ENCODE measurements at places on chromosomes 11 and 22.

GRCh38 chr22:48297296-48297695, 1530.4 kb downstream of the BRD1 start:
- no peak for DNase-seq

GRCh38 chr22:31289344-31289743, 2.9 kb downstream of the PIK3IP1 start:
- no peak for DNase-seq

DNA sequence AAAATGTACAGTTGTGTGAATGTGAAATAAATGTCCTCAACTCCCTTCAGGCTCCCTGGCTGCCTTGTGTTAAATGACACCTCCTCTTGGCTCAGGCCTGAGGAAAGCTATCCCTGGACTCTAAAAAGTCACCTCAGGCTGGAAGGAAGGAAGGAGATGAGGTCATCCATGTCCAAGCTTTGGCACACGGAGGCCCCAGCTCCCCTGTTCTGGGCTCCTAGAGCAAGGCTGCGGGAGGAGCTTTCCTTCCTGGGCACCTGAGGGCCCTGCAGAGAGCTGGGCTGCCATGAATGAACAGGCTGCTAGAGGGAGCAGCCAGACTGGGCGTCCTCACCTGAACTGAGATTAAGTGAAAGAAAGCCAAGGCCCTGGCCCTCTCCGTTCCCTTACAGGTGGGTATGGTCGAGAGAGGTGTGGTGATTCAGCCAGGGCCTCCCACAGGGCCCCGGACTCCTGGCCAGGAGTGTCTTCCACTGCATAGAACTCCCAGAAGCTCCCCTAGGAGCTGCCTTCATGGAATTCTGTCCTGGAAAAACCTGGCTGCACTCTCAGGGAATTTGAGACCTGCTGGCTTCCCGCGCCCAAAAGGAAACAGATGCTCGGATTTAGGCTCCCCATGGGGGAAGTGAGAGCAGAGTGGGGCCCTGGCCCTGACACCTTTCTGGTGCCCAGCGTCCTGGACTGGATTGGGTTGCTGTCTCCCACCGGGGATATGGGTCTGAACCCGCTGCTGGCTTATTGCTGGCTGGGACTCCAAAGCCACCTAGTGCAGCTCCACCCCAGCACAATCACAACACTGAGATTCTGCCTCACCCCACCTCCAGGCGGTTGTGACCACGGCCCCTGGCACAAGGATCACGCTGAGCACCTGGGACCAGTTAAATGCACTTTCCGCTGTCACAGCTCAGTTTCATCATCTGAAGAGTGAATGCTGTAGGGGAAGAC, 22.2 kb downstream of the MYBPC3 start:
- no peak for DNase-seq

DNA sequence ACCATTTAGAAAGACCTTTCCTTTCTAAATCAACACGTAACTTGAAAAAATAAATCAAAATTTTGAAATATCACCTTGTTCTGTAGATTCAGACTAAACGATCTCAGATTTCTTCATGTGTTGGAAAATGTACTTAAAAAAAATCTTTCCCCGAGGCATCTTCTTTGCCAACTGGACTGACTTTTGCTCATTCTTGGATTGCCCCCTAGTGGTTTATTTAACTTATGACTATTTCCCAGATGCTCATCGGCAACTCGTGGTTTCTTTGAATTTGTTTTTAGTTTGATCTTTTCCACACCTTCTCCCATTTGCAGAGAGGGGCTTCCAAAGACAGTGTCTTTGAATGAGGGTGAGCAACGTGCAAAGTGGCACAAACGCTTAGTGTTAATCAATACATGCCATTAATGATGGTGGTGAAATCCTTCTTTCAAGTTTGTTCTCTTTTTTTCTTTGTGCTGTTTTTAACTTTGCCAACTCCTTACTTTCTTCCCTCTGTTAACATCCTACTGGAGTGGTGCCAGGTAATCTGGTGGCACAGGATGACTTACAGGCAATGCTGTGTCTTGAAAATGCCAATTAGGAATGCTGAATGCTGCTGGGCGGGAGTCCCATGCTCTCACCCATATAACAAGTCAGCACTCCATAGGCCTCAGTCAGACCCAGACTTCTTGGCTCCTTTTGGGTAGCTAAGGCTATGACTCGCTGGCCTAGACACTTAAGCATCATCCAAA, 18.3 kb downstream of the PRSS23 start:
- DNase-seq = no peak

DNA sequence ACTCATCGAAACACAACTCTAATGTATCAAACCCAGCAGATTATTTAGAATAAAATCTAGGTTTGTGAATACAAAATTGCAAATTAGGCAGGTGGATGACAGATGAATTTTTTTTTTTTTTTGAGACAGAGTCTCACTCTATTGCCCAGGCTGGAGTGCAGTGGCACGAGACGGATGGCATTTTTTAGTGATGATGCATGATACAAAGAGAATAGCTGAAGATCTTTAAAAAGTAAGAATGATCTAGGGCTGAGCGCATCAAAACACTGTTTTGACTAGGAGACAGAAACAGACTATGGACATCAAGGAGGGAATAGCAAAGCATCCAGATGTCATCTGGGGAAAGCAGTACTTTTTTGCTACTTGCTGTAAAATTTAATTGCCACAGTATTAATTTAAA, 63.8 kb downstream of the IMMP1L start:
- no peak for DNase-seq

- DNase-seq = peak; percentile 79
Observed at GRCh38 chr11:9613830-9614762, 40.6 kb downstream of the WEE1 start.

DNA sequence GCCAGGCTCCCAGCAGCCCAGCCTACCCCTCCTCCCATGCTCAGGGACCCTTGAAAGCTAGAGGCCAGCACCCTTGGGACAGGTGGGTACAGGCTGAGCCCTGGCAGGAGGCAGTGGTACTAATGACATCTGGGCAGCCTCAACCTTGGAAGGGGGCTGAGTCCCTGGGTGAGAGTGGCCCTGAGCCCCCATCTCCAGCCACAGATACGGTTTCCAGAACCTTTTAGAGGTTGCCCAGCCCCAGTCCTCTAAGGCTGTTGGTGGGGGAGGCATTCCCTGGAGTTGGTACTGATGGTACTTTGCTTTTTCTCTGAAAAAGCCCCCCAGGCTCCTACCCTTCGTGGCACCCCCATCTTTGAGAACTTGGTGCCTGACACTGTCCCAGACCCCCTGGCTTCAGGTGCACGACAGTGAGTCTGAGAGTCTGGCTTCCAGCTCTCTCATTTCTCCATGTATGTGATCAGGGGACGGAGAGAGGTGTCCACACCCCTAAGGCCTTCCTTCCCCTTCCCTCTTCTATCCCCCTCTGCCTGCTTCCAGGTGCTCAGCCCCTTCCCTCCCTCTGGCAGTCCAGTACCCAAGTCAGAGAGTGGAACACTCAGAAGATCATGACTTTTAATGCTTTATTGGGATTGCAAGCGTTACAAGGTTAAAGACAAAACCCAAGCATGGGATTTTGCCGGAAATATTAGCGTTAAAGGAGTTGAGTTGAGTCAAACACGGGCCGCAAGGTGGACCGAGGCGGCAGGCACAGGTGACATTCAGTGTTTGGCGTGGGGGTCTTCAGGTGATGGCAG, 10.5 kb downstream of the IGF2 start:
- DNase-seq = no peak

- no peak for DNase-seq
Observed at GRCh38 chr11:17343257-17343656, 8.3 kb upstream of the NCR3LG1 start.

- DNase-seq = no peak
Observed at GRCh38 chr11:31824879-31825837, 14.0 kb upstream of the PAX6 start.

- no peak for DNase-seq
Observed at GRCh38 chr11:117913736-117914397, 15.3 kb downstream of the TMPRSS13 start.

- no peak for DNase-seq
Observed at GRCh38 chr11:78207532-78208256, 19.0 kb downstream of the USP35 start.

DNA sequence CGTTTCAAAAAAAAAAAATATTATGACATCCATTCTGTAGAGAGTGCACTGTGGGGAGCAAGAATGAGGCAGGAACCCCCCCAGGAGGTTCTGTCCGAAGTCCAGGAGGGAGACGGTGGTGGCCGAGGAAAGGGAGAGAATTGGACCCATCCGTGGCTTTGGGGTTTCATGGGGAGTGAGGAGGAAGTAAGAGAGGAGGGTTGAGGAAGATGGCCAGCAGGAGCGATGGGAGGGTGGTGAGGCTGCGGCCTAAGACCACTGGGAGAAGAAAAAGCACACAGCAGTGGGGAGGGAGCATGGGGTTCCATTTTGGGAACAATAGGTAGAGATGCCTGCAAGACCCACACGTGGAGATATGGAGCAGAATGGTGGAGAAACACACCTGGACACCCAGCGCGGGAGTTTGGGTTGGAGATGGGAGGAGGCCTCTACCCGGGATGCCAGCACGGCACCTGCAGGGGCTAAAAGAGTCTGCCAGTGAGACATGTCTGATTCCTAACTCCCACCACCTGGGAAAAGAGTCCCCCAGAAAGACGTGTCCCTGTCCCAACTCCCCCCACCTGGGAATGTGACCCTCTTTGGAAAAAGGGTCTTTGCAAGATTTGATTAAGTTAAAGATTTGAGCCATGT, 72.5 kb upstream of the SHANK2 start:
- no peak for DNase-seq

DNA sequence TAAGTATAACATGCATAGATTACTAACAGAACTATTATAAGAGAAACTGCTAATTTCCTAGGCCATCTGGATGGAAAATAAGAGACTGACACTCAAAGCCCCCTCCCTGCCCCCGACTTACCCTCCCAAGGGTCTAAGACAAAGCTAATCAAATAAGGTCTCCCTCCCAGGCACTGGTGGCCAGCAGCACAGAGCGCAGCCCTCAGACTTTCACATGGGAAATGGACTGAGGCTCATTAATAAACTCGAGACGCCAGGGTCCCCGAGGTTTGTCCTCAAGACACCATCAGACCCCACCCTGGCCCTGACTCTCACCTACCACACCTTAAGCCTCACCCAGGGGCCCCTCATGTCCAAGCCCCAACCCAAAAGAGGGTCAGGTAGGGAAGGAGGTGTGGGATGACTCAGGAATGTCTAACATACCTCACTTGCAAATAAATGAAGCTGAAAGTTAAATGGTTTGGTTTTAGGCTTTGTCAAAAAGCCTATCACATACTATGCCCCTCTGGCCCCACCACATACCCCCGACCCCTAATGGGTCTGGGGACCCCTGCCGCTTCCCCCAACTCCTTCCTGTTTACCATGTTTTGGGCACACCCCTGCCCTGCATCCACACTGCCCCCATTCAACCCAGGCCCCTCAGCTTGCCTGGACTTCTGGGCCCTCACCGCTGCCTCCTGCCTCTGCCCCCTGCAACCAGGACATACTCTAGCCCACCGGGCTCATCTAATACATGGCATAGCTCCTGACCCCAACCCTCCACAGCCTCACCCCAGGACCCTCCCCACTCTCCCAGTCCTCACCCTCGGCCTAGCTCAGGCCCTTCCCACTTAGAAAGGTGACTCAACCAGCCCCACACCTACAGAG, 11.4 kb downstream of the ARAP1 start:
- DNase-seq = no peak

GRCh38 chr11:131659931-131660330, 289.5 kb downstream of the NTM start:
- DNase-seq = no peak

DNA sequence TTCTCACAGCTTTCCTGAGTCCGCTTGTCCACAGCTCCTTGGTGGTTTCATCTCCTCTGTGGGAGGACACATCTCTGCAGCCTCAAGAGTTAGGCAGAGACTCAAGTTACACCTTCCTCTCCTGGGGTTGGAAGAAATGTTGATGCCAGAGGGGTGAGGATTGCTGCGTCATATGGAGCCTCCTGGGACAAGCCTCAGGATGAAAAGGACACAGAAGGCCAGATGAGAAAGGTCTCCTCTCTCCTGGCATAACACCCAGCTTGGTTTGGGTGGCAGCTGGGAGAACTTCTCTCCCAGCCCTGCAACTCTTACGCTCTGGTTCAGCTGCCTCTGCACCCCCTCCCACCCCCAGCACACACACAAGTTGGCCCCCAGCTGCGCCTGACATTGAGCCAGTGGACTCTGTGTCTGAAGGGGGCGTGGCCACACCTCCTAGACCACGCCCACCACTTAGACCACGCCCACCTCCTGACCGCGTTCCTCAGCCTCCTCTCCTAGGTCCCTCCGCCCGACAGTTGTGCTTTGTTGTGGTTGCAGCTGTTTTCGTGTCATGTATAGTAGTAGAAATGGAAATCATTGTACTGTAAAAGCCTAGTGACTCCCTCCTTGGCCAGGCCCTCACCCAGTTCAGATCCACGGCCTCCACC, 11.7 kb downstream of the RASD2 start:
- peak; percentile 72 for DNase-seq

GRCh38 chr11:44559207-44559939, 6.1 kb upstream of the CD82 start:
- no peak for DNase-seq

GRCh38 chr22:39994041-39994565, 651 bp upstream of the FAM83F start:
- peak; percentile 33 for DNase-seq

DNA sequence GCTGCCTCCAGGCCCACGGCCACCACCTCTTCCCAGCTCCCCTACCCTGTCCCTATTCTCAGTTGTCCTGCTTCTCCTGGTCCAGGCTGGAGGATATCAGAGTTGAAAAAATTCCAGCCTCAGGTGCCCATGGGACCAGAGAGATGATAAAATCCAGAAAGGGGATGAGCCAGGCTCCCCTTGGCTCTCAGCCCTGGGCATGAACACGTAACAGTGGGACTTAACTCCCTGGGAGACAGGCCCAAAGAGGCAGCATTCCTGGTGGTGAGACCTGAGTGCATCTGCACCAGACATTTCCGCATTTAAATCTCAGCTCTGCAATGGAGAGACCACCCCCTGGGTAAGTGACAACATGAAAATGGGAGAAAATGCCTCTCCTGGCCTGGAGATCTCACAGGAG, 10.4 kb upstream of the SLC39A13 start:
- no peak for DNase-seq

DNA sequence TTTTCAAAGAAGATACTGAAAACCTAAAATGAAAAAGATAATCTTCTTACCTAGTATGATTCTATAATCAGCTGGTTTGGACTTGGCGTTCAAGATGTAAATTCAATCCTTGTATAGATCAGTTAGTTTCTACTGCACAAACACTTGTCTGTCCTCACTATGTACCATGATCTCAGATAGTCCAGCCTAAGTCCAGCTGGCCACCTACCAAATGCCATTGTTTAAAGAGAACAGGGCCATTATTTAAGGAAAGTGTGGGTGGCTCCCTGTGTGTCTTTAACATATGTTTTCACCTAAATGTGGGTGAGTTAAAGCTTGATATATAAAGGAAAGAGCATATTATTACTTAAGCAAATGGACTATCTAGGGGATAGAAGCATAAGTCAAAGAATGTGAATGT, 38.6 kb downstream of the BLID start:
- DNase-seq = no peak

All from stimulated activated CD4-positive, alpha-beta T cell treated with anti-CD3 and anti-CD28 coated beads, TNF-alpha, amount 100 ng/mL, for 1 hour (primary cell).